ENCODE measurements at places on chromosomes 3 and 15.

DNA sequence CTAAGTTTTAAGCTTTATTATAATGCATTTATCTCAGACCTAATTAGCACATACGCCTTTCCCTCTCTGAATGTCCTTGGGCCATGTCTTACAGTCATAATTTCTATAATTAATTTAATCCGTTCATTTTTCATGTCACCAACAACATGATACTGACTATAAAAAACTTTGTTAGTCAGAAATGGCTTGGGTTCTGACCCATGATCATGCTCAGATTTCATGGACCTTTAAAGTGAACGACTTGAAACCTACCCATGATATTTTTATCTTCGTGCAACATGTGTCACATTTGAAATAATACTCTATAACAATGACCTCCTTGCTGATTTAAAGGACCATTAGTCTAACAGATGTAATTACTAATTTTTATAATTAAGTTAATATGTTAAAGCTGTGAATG lies 1033.8 kb downstream of the DIPK2A start:
- DNase-seq = no peak

DNA sequence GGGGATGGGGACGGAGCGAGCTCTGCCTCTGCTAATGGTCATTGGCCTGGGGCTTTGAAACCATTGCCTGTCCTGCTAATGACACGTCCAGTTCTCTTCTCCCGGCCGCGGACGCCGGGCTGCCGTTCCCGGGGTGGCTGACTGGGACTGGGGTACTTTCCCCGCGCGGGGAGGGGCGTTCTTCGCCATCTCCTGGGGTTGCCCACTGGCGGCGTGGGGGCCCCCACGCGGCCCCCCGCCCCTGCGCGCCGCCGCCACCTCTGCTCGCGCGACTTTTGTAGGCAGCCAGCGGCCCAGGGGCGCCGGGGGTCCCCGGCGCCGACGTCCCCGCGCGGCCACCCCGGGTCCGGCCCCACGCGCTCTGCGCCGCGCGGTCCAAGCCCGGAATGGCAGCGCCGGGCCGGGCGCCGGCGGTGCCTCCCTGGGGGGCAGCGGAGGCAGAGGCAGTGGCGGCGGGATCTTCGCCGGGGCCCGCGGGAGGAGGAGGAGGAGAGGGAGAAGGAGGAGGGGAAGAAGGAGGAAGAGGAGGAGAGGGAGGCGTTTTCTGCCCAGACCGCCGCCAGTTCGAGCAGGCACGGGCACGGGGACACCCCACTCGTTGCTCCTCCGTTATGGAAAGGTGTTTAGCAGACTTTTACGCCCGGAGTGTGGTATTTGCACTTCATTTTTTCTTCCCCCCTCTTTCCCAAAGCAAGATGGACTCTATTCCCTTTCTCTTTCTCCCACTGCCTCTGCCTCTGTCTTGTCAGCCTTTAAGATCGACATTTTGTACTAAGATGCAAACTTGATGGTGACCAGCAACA lies 2.3 kb downstream of the BBX start:
- DNase-seq = peak; percentile 61

GRCh38 chr3:138036572-138036971 lies 26.6 kb downstream of the CLDN18 start:
- DNase-seq = no peak

GRCh38 chr3:154095832-154096421 lies 25.3 kb upstream of the ARHGEF26 start:
- DNase-seq = no peak

GRCh38 chr15:85840802-85841152 lies 46.1 kb upstream of the KLHL25 start:
- no peak for DNase-seq

DNA sequence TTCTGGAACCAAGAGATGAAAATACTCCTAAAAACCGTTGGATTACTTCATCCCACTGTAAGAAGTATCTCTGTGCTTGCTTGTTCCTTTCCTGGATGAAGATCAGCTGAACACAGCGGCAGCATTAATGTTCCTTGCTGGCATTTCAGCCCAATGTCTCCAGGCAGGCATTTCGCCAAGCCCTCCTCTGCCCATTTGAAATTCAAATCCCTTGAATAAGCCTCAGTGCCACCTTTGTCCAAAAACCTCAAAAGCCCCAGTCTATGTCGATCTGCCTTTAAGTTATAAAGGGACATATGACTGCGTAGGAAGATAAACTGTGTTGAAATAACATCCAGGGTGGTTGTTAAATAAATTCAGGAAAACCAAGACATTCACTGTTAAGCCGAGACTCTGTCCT lies 156.8 kb upstream of the PDZRN3 start:
- DNase-seq = no peak

DNA sequence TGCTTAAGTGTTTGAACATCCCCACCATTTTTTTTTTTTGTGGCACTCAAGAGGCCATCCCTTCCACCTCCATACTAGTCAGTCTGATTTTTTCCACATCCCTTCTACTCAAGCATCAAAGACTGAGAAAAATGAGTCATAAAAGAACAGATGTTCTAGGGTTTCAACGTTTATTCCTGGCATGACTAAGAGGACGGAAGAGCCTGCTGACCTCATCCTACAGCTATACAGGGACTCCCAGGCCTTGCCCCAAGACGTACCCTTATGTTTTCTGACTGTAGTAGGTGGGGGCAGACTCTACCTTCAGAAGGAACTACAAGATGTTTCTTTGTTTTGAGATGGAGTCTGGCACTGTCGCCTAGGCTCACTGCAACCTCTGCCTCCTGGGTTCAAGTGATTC lies 3.3 kb upstream of the ITPKA start:
- DNase-seq = no peak

DNA sequence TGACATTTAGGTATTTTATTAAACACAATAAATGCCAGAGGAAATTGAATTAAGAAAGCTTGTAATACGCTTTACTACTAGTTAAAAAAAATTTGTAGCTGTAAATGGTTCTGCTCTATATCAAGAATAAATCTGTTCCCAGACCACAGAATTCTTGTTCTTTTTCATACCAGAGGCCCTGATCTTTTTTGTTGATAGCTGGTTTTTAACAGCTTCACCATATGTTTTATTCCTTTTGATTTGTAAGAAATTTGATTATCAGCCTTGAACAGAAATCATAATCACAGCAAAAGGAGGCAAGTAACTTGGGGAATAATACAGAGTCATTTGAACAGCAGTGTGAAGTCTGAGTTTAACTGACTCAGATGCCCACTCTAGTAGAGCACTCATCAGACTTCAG lies 202.7 kb downstream of the CNTN4 start:
- DNase-seq = no peak

GRCh38 chr15:28994142-28994830 lies 108.5 kb downstream of the APBA2 start:
- DNase-seq = peak; percentile 20

- no peak for DNase-seq
Observed at GRCh38 chr3:150603980-150604319, 829 bp downstream of the SELENOT start.

GRCh38 chr15:96323319-96324145 lies 7.0 kb upstream of the NR2F2 start:
- no peak for DNase-seq

DNA sequence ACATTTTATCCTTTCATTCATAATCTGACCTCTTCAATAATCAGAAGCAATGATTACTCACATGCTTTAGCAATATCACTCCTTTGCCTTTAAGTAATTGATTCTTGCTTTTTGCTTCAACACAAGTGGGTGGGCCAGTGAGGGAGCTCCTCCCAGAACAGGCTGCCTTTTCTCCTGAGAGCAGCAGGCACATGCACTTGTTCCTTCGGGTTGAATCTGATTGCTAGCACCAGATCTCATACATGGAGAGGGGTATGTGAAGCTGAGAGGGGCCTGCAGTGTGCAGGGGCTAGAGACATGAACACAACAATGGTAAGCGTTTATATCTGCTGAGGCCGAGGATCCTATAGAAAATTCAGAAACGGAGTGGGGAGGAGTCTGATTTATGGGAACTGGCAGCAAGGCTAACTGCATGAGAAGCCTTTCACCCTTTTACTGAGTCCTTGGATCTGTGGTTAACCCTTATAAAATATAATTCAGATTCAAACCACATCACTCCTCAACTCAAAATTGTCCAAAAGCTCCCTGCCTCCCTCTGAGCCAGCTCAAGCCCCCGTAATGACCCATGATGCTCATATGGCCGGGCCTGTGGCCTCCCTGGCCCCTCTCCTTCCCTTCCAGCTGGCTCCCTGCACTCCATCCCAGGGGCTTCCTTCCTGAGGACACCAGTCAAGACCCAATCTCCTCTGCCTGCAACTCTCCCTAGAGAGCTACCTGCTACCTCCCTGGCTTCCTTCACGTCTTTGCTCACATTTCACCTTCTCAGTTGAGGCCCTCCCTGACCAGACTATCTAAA lies 32.4 kb downstream of the ZNF445 start:
- DNase-seq = no peak

DNA sequence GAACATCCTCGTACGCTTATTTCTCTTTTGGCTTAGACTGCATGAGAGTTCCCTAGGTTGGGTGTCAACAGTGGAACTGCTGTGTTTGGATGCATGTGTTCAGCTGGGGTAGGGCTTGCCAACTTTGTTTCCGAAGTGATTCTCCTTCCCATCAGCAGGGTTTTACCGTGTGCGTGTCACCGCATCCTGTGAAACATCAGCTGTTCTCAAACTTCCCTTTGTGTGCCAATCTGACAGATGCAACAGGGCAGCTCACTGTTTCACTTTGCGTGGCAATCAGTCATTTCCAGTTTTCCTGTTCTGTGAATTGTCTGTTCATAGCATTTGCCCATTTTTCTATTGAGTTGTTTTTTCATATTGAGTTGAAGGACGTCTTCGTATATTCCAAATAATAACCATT lies 218.8 kb downstream of the VPS13C start:
- DNase-seq = no peak

- no peak for DNase-seq
Observed at GRCh38 chr15:63538876-63539275, 34.5 kb downstream of the USP3 start.

GRCh38 chr3:71099997-71100719 lies 483.4 kb downstream of the FOXP1 start:
- no peak for DNase-seq

- DNase-seq = no peak
Observed at GRCh38 chr3:131236421-131236820, 145.2 kb upstream of the NUDT16 start.

DNA sequence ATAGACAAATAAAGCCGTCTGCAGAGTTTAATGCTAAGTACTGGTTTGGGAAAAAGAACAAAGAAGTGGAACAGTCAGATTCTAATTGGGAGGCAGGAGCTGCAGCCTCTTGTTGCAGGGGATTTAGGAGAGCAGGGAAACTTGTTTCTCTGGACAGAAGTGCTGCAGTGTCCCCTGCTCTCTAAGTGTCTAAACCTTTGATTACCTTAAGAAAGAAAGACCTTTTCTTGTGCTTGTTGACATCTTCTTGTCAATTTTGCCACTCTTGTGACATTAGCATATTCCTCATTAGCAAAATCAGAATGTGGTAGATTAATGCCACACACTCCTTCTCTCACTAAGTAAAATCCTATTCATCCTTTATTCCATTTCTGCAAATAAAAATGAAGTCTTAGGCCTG lies 38.8 kb downstream of the TRAT1 start:
- DNase-seq = no peak

Data from CD4-positive, alpha-beta T cell treated with Interleukin-12 subunit alpha and Interleukin-12 subunit beta, for 1 hour (primary cell).